PC-9 (cell line): ENCODE measurements at places on chromosomes 4 and X. TPM values are rescaled to one million over a fixed set of nuclear protein-coding genes. Genes with fewer than 3 reads are reported as not detected.
A peak's percentile ranks its signal among the peaks of the same experiment; 100 is the strongest.

GRCh38 chrX:86002076-86002896 lies 45.1 kb downstream of the CHM start:
- no peaks in the 10 kb centered on the region for H3K27me3 ChIP-seq
- no peak overlapping the region for H3K4me3 ChIP-seq
- H3K27ac ChIP-seq = no peak overlapping the region
- H3K4me1 ChIP-seq = peaks cover 13% of the 10 kb centered on the region
- peak; percentile 72 for DNase-seq
- H3K36me3 ChIP-seq = no peaks in the 10 kb centered on the region

DNA sequence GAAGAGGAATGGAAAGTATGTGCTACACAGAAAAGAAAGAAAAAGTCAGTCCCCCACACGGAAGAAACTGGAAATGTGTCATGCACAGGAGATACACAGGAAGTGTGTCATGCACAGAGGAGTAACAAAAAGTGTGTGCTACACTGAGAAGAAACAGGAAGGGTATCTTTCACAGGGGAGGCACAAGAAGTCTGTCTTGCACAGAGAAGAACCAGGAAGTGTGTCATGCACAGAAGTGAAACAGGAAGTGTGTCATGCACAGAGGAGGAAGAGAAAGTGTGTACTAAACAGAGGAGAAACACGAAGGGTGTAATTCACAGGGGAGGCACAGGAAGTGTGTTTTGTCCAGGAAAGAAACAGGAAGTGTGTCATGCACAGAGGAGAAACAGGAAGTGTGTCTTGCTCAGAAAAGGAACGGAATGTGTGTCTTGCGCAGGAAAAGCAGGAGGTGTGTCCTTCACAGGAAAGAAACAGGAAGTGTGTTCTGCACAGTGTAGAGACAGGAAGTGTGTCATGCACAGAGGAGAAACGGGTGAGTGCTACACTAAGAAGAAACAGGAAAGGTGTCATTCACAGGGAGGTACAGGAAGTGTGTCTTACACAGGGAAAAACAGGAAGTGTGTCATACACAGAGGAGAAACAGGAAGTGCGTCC lies 527.2 kb upstream of the PRKX start:
- no peaks in the 10 kb centered on the region for H3K36me3 ChIP-seq
- H3K4me1 ChIP-seq = no peaks in the 10 kb centered on the region
- no peak overlapping the region for H3K4me3 ChIP-seq
- no peaks in the 10 kb centered on the region for H3K27me3 ChIP-seq

The CBR4 gene
- 28.9 and 35.7 TPM in 2 replicates for total RNA-seq

The POU4F2 gene
- not detected in 2 replicates for total RNA-seq

The GAGE13 gene
- total RNA-seq = not detected in 2 replicates

The THAP9 gene
- total RNA-seq = 3.4 and 3.5 TPM in 2 replicates

The FRMPD3 gene
- 0.20 and 0.23 TPM in 2 replicates for total RNA-seq

GRCh38 chr4:28481565-28481964 lies 1620.9 kb downstream of the STIM2 start:
- no peaks in the 10 kb centered on the region for H3K36me3 ChIP-seq

The VCX gene
- 0.57 and 1.5 TPM in 2 replicates for total RNA-seq

- no peaks in the 10 kb centered on the region for H3K4me1 ChIP-seq
- H3K36me3 ChIP-seq = no peaks in the 10 kb centered on the region
- no peak for DNase-seq
- no peak overlapping the region for H3K27ac ChIP-seq
Measured at GRCh38 chrX:46279925-46280313, 265.3 kb downstream of the ZNF674 start.

The SLC49A3 gene
- total RNA-seq = 8.1 and 10.7 TPM in 2 replicates

- H3K27me3 ChIP-seq = no peaks in the 10 kb centered on the region
- no peaks in the 10 kb centered on the region for H3K36me3 ChIP-seq
- no peak overlapping the region for H3K27ac ChIP-seq
- H3K4me3 ChIP-seq = no peak overlapping the region
Measured at GRCh38 chr4:172521680-172522079, 646.9 kb upstream of the GALNT7 start.

DNA sequence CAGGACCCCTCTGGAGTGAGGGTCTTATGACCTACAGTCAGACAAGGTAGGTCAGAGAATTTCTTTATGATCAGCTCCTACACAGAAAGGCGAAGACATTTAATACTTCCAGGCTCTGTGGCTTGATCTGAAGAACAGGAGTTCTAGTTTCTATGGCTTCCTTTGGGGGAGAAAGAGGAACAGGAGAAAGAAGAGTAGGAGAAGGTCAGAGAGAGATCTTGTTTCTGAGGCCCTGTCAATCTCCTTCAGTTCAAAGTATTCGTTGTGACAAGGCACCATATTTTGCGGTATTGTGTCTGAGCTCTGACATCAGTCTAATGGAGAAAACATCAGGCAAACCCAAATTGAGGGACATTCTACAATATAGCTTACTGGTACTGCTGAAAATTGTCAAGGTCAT lies 16.7 kb downstream of the TMSB4X start:
- no peak overlapping the region for H3K27ac ChIP-seq
- H3K4me3 ChIP-seq = no peak overlapping the region
- no peaks in the 10 kb centered on the region for H3K36me3 ChIP-seq
- H3K27me3 ChIP-seq = no peaks in the 10 kb centered on the region
- H3K4me1 ChIP-seq = peaks cover 44% of the 10 kb centered on the region

- H3K4me3 ChIP-seq = no peak overlapping the region
- H3K36me3 ChIP-seq = no peaks in the 10 kb centered on the region
- no peak for DNase-seq
- H3K27ac ChIP-seq = no peak overlapping the region
- H3K4me1 ChIP-seq = peaks cover 22% of the 10 kb centered on the region
- H3K27me3 ChIP-seq = no peaks in the 10 kb centered on the region
Measured at GRCh38 chrX:109952985-109953905, 49.7 kb upstream of the TMEM164 start.

GRCh38 chrX:9635803-9636202 lies 129.8 kb downstream of the GPR143 start:
- H3K27ac ChIP-seq = no peak overlapping the region
- no peaks in the 10 kb centered on the region for H3K4me1 ChIP-seq
- no peak for DNase-seq

DNA sequence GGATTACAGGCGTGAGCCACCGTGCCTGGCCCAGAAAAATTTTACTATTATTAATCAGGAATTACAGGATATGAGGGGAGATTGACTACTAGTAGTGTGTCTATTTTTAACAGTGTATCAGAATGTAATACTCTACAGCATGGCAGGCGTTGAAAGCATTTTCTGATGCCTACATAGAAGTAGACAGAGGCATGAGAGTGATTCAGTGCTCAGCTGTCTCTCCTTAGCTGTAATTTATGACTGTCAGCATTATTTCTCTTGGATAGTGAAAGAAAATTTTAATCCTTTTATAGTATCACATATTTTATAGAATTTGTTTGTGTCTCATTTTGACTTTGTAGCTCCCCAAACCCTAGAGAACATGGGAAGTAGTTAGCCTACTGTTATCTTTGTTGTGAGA lies 20.7 kb downstream of the ARHGAP24 start:
- no peak for DNase-seq
- peaks cover 44% of the 10 kb centered on the region for H3K4me1 ChIP-seq
- no peak overlapping the region; the same call in 1 of the 2 replicates for H3K4me3 ChIP-seq
- H3K36me3 ChIP-seq = no peaks in the 10 kb centered on the region
- H3K27ac ChIP-seq = peak overlapping the region; percentile 91
- no peaks in the 10 kb centered on the region for H3K27me3 ChIP-seq

The BEX1 gene
- total RNA-seq = not detected in 2 replicates

GRCh38 chr4:26034849-26035248 lies 120.8 kb downstream of the SMIM20 start:
- H3K27ac ChIP-seq = no peak overlapping the region
- H3K27me3 ChIP-seq = no peaks in the 10 kb centered on the region
- H3K4me3 ChIP-seq = no peak overlapping the region
- DNase-seq = no peak

DNA sequence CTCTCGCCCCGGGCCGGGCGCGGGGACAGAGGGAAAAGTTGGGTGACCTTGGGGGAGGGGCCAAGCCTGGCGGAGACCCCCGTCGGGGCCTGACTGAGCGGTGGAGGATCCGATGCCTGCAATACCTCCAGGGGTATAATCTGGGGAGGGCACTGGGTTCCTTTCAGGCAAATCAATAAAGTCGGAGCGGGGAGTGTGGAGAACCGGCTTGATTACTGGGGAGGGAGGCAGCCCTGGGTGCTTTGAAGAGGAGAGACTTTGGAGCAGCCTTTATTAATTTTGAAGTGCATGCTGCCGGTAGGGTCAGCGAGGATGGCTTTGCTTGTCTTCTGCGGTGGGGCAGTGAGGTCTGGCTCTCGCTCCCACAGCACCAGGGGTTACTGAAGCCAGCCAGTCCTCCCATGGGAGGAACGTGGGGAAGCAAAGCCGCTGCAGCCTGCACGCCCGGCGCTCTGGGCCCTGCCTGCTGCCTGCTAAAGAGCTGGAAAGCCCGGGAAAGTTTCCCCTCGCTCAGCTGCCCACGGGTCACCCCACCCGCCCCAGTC lies 403 bp upstream of the LGI2 start:
- no peaks in the 10 kb centered on the region for H3K36me3 ChIP-seq
- H3K27ac ChIP-seq = no peak overlapping the region
- no peaks in the 10 kb centered on the region for H3K4me1 ChIP-seq
- H3K27me3 ChIP-seq = peaks cover 17% of the 10 kb centered on the region; the same call in 1 of the 2 replicates
- DNase-seq = no peak
- H3K4me3 ChIP-seq = no peak overlapping the region

DNA sequence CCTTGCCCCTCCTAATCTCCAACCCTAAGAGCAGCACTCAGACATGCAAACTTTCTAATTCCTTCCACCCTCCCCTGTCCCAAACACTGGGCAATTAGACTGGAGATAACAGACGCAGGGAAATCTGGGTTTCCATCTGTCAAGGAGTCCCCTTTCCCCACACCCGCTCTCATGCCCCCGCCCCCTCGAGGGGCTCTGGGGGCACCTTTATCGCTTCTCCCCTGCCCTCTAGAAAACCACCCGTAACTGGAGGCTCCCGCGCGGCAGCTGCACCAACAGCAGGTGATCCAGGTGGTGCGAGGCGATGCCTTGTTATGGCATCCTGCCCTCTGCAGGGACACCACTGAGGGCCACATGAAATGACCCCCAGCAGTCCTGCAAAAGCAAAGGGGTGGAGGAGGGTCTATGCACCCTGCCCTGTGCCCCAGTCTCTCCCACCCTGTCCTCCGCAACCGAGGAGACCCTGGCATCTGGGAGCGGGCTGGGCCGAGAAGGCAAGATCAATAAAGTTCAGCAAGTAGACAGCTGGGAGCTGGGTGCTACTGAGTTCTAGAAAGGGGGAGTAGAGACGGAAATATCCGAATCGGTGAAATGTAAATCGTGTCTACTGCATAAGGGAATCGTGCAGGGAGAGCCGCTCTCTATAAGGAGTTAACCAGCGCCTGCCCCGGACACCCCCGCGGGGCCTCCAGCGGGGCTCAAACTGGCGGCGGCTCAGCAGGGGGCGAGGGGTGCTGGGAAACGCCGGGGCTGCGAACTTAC lies 1.6 kb downstream of the KCTD8 start:
- H3K4me1 ChIP-seq = no peaks in the 10 kb centered on the region
- H3K27me3 ChIP-seq = 0 out of 2 replicates have a peak, but pooled peaks cover 3% of the 10 kb centered on the region
- no peak overlapping the region for H3K27ac ChIP-seq

GRCh38 chr4:39103291-39103690 lies 41.3 kb downstream of the KLHL5 start:
- no peak for DNase-seq
- H3K27me3 ChIP-seq = no peaks in the 10 kb centered on the region
- H3K36me3 ChIP-seq = peaks cover 9% of the 10 kb centered on the region; the same call in 1 of the 2 replicates
- H3K4me1 ChIP-seq = no peaks in the 10 kb centered on the region
- no peak overlapping the region for H3K27ac ChIP-seq

DNA sequence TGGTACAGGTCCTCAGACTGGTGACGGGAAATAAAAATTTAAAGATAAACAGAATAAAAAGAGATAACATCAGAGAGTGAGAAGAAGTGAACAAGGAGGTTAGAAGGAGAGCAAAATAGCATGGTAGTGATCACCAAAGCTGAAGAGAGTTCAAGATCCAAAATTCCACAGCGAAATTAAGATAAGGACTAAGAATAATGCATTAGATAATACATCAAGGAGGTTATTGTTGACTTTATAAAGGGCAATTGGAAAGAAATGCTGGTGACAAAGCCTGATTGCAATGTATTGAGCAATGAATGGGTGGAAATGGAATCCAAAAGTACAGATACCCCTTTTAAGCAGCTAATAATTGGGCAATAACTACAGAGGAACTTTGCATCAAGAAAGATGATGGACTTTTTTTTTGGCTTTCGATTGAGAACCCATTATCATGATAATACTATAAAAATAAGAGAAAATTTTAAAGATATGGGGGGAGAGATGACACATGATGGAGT lies 101.6 kb upstream of the MAP9 start:
- H3K4me3 ChIP-seq = no peak overlapping the region
- no peaks in the 10 kb centered on the region for H3K4me1 ChIP-seq
- no peak overlapping the region for H3K27ac ChIP-seq
- no peak for DNase-seq

DNA sequence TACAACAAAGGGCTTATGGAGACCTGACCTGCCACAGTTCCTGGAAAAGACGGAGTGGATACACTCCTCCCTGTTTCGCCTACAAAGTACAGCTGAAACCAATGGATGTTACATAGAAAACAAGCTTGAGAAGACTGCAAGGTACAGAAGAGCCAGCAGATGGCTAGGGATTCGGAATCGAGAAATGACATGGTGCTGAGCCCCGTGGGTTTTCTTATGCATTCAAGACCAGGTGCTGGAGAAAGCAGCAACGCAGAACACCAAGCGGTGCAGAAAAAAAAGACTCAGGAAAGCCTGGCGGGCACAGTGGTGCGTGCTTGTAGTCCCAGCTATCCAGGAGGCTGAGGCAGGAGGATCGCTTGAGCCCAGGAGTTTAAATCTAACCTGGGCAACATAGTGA lies 13.8 kb downstream of the TIMM17B start:
- H3K36me3 ChIP-seq = no peaks in the 10 kb centered on the region
- no peak for DNase-seq
- H3K27me3 ChIP-seq = no peaks in the 10 kb centered on the region
- H3K4me1 ChIP-seq = no peaks in the 10 kb centered on the region
